HS-5 (cell line): ENCODE measurements at places on chromosomes 2 and 18.

- no peak for DNase-seq
Measured at GRCh38 chr18:45012286-45012685, 331.6 kb downstream of the SETBP1 start.

GRCh38 chr2:236875906-236876505 lies 209.7 kb upstream of the COPS8 start:
- DNase-seq: no peak

DNA sequence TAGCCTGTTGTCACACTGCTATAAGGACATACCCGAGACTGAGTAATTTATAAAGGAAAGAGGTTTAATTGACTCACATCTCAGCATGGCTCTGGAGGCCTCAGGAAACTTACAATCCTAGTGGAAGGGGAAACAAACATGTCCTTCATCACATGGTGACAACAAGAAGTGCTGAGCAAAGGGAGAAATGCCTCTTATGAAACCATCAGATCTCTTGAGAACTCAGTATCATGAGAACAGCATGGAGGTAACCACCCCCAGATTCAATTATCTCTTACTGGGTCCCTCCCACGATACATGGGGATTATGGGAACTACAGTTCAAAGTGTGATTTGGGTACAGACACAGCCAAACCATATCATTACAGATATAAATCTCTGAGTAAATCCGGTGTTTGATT lies 148.7 kb downstream of the PRPF40A start:
- no peak for DNase-seq

DNA sequence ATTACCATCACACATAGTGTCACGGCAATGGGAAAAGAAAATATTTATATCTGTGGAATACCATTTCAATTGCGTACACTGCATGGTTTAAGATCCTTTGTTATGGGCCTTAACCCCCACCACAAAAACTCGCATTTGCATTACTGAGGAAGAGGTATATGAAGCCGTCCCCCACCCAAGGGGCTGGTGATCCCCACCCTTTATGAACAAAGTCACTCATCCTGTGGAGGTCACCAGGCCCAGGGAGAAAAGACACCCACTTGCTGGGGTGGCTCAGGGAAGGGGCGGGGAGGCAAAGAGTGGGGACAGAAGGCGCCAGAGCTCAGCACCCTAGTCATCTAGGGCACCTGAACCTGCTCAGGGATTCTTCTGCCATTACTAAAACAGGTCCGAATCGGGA lies 133.8 kb downstream of the ZNF516 start:
- no peak for DNase-seq

- DNase-seq: no peak
Measured at GRCh38 chr18:27497246-27497645, 312.1 kb upstream of the CHST9 start.

DNA sequence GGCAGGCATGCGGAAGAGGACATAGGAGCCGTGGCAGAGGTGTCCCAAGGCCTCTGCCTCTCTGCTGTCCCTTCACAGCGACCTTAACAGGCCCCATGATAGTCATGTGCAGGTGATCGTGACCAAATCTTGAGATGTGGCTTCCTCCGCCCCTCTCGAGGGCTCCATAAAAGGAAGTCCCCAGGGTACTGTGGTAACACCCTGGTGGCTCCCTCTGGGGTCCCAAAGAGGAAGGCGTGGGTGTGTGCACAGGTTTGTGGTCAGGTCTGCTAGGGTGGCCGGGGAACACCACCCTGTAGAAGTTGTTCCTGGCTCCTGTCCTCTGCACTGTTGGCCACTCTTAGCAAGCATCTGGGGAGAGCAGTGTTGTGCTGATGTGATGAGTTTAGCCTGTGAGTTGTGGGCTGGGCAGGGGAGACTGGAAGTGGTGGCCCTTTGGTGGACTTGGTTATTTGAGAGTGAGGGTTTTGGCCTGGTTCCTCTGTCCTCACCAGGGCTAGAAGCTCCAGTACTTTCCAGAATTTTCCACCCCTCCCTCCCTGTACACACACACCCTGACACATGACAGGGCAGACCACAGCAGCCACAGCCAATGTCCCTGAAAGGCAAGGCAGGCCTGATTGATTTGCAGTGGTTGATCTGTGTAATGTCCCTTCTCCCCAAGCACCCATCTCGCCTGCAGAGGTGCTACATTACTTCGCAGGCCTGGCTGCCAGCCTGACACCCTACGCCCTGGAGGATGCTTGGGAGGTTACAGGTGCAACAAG lies 68.9 kb upstream of the BOD1L2 start:
- DNase-seq: no peak

DNA sequence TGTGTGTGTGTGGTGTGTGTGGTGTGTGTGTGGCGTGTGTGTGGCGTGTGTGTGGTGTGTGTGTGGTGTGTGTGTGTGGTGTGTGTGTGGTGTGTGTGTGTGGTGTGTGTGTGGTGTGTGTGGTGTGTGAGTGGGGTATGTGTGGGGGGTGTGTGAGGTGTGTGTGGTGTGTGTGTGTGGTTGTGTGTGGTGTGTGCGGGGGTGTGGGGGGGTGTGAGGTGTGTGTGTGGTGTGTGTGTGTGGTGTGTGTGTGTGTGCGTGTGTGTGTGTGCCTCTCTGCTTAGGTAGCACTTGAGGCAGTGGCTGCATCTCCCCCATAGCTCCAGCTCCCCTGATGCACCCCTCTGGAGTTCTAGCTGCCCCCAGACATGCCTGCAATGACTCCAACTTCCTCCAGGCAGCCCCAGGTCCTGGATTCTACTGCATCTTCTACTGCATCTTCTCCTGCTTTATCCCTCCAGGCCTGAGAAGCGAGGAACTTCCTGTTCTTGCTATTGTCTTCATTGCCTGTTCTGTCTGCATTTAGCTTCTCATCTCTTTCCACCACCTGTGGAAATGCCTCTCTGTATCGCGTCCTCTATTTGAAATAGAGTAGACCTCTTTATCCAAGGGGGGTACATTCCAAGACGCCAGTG lies 22.2 kb upstream of the MLPH start:
- DNase-seq: no peak
